ENCODE measurements at places on chromosomes 5 and 9.

DNA sequence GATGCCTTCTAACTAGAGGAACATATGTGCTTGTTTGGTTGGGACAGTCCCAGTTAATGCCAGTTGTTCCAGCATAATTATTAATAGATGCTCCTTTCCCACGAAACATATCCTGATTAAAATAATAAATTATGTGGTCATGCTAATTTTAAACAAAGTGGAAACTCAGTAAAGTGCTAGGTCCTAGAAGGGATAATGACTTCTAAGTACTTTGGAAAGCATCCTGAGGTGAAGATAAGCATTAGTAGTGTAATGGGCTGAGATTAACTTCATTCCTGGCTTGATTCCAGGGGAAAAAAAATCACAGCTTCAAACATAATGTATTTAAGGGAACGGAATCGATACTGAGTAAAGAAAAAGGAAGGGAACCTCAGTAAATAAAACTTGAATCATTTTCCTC lies 213.7 kb upstream of the SNX2 start:
- DNase-seq: no peak

- DNase-seq: no peak
Measured at GRCh38 chr9:29556746-29557145, 1983.5 kb upstream of the C9orf72 start.

GRCh38 chr5:108536321-108536720 lies 154.4 kb upstream of the FBXL17 start:
- no peak for DNase-seq

GRCh38 chr9:63859475-63860215 lies 1425.4 kb downstream of the FOXD4L5 start:
- DNase-seq: no peak

DNA sequence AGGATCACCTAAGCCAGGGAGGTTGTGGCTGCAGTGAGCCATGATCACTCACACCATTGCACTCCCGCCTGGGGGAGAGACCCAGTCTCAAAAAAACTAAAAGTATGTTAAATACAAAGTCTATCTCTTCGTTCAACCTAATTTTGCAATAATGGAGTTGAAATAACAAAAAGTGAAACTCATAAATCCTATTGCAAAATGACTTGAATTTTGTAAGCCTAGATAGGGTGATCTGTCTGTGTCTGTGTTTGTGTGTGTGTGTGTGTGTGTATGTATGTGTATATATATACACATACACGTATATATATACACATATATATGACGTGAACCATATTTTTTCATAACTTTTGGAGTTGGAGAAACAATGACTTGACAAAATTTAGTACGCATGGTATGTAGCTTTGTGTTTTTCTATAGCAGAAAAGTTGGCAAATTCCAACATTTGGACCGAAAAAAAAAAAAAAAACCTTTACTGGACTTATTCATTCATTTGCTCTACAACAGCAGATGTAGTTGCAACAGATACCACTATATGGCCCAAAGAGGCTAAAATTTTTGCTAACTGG lies 76.9 kb upstream of the CDH6 start:
- no peak for DNase-seq

GRCh38 chr9:117265253-117265652 lies 149.6 kb downstream of the ASTN2 start:
- no peak for DNase-seq

- no peak for DNase-seq
Measured at GRCh38 chr5:140875085-140876065, at the start of gene PCDHA12. PCDHA12 (plus strand) TSS chr5:140875308; CDS start chr5:140875473, 165 bp downstream.

DNA sequence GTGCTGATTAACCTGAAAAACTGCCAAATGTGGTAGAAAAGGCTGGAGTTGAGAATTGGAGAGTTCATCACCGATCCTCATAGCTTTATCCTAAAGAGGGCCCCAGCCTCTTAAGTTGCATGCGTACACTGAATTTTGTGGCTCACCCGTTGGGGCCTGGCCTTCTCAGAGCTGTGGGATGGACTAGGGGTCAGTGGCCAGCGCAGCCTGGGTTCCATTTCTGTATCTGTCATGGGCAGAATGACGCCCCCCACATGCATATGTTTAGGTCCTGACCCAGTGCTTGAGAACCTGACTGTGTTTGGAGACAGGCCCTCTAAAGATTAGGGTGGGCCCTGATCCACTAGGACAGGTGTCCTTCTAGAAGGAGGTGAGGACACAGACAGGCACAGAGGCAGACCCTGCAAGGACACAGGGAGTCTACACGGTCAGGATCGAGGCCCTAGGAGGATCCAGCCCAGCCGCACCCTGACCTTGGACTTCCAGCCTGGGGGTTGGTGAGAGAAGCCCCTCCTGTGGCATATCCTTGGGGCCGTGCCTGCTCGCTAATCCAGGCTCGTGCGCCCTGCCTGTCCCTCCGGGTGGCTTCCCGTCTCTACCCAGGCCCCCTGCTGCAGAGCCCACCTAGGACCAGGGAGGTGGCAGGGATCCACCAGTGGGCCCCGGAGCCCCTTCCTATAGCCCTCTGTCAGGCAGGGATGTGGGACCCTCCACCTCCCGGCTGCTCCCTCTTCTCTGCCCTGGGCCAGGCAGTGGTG lies 32.2 kb downstream of the NDUFS6 start:
- no peak for DNase-seq

- no peak for DNase-seq
Measured at GRCh38 chr9:16446636-16447035, 423.8 kb downstream of the BNC2 start.

- no peak for DNase-seq
Measured at GRCh38 chr5:102801371-102801770, 46.3 kb downstream of the PAM start.

DNA sequence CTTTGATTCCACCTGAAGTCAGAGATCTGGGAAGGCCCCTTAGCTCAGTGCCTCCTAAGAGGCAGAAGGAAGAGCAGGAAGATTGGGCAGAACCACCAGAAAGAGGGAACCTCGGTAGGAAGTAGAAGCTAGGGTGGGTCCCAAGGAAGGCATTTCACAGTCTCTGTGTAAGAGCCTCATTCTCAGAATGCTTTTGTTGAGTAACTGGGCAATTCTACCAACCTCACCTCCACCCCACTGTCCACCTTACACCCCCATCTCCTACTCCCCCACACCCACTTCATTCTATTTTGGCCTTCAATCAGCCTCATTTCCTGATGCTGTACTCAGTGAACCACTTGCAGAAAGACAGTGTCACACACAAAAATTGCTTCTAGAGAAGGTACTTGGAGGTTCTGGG lies 3.5 kb downstream of the HBEGF start:
- no peak for DNase-seq

DNA sequence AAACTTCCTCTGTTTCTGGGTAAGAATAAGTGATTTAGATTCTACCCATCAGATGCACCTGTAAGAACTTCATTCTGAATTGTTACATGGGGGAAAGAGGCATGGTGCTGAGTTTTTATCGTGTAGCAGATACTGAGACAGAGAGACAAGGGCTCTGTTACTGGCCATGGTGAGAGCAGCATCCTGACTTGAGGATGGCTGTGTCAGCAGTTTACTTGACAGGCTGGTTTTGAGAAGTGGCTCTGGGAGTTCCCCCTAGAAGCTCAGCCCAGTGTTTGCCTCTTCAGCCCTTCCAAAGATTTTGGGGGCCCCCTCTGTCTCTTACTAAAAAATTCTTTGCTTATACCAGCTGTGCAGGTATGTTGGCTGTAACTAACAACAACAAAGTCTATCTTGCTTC lies 510.5 kb downstream of the LRRC70 start:
- DNase-seq: no peak

DNA sequence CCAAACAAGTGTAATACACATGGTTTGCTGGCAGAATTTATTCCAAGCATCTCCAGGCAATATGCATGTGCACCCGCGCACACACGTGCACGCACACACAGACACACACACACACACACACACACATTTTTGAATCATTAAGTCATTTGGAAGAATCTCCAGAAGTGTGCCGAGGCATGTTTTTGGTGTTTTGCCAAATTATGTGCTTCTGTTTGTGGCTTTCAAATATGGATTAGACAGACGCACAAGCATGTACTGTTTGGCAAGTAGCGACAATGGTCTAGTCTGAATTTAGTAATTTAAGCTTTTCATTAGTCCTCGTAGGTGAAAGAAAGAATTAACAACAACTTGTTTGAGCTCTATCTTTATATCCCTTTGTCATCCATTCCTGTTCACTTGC lies 36.7 kb downstream of the NFIB start:
- no peak for DNase-seq

- no peak for DNase-seq
Measured at GRCh38 chr5:86500947-86501346, 116.8 kb upstream of the COX7C start.

DNA sequence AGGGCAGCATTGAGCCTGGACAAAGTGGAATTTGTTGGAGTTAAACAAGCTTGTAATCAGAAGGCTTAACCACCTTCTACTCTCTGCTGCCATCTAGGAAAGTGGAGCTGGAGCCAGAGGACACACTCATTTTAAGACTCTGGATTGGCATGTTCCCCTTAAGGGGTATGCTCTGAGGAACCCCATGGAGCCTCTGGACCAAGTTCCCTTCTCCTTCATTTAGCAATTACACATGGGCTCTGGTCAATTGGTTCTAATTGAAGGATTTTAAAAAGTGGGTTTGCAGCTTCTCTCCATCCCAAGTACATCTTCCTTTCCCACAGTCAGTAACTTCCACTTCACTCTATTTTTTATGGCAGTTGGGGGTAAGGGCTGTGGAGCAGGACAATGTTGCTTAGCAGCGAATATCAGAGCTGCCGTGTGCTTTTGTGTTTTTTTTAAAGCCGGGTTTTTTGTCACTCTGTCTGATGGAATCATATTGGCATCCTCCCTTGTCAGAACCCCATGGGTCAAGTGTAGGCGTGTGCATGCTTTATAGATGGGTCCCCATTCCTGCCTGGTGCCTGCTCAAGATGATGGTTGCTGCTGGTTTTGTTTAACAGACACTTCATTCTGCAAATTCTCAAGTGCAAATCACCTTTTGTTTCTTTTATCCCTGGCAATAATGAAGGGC lies 330.7 kb upstream of the ADAMTSL1 start:
- DNase-seq: no peak

- DNase-seq: no peak
Measured at GRCh38 chr5:41127967-41128690, 57.0 kb upstream of the MROH2B start.

All from NCI-H2081 (cell line).